ENCODE measurements at places on chromosomes 4 and X.

DNA sequence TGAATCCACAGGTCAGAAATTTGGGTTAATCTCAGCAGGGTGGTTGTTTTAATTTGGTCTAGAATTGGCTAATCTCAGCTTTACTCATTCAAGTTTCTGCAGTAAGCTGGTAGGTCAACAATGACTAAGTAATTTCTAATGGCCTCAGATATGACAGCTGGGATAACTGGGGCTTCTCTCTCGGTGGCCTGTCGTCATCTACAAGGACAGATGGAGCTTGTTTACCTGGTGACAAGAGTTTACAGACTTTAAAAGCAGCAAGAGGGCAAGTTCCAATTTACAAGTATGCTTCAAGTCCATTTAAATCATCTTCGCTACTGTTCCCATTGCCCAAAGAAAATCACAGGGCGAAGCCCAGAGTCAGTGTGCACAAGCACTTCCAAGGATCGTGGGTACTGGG, 453.9 kb downstream of the PDHA2 start:
- DNase-seq = no peak

- DNase-seq = no peak
These were observed 157.7 kb downstream of the SMIM20 start for GRCh38 chr4:26071688-26072087.

GRCh38 chr4:13706716-13707115, 79.2 kb upstream of the BOD1L1 start:
- no peak for DNase-seq

DNA sequence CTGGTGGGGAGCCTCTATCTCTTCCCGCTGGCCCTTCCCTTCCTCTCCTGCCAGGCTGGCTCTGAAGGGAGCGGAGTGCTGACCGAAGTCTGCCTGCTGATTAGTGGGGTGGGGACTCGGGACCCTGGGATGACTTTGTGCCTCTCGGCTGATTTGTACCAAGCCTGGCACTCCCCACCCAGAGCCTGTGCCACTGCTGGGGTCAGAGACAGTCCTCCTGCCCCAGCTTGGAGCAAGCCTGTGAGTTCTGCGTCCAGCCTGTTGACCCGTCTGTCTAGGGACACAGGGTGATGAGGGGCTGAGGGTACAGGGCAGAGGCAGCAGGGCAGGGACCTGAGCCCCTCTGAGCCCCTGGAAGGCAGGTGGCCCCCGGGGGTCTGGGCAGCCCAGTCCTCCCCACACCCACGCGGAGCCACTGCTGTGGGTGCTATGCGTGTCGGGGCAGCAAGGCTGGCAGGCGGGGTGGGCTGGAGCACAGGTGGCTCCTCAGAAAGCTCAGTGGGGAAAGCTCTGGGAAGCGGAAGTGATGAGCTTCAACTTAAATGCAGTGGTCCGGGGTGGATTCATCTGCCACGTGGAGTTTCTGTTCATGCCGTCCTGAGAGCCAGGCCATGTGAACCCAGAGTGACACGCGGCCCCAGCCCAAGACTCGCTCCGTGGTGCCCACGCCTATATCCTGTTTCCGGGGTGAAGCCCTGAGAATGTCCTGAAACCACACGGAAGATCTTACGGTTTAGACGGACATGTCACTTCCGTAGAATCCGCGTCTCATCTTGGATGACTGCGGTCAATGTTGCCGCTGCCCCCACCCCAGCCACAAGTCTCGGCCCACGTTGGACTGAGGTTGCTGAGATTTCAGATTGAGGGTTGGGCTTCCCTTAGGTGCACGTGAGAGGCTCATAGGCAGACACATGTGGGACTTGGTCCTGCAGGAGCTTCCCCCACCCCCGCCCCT, 21.1 kb upstream of the UVSSA start:
- DNase-seq = no peak

DNA sequence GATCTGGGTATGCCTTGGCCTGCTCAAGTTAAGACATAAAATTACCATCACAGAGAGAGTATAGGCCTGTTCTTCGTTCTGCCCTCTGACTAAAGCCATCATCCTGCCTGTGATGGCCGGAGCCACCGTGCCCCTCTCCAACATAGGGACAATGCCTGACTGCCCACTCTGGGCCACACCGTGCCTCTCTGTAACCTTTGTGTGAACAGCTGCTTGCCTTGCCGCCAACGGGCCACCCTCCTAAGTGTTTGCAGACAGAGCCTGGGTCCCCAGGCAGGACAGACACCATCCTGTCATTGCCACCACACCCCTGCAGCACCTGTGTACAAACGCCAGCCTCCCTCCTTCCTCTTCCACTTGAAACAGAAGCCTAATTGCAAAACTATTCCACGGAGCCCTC, 298.7 kb upstream of the TENM3 start:
- no peak for DNase-seq

DNA sequence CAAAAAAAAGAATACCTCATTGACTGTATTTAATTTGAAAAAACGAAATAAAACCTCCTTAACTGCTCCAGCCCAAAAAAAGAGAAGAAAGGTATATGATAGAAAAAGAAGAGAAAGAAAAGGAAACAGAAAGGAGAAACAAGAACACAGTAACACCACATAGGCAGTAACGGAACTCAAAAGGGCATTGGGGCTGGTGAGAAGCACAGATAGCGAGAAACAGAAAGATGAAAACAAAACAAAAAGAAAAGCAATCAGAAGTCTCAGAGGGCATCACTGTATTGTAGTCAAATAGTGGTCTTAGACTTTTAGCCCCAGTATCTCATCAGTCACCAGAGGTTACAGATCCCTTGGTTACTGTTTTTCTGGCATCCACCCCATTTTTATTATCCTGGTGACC, 88.6 kb downstream of the NFKB1 start:
- no peak for DNase-seq

- no peak for DNase-seq
These were observed 15.8 kb upstream of the RBMX start for GRCh38 chrX:136896121-136896914.

- no peak for DNase-seq
These were observed 225.1 kb downstream of the NR3C2 start for GRCh38 chr4:148216866-148217814.

DNA sequence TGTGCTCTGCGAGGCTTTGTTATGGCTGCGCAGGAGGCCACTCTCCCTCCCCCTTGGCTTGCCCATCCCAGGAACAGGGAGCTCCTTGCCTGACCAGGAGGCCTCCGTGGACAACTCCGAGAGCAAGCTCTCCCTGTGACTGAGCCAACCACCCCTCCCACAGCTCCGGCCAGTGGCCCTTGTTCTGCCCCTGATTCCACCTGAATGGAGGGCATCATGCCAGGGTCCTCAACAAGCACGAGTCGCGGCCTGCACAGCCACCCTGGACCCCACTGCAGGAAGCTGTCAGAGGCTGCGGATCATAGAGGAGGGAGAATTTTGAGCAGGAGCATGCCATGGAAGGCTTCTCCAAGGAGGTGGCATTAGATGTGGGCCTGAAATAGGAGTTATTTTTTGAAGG, 44.8 kb upstream of the GRPEL1 start:
- DNase-seq = no peak

- DNase-seq = no peak
These were observed 83.6 kb downstream of the CHM start for GRCh38 chrX:85963736-85964135.

GRCh38 chr4:32601848-32602247, 1881.7 kb downstream of the PCDH7 start:
- DNase-seq = no peak

DNA sequence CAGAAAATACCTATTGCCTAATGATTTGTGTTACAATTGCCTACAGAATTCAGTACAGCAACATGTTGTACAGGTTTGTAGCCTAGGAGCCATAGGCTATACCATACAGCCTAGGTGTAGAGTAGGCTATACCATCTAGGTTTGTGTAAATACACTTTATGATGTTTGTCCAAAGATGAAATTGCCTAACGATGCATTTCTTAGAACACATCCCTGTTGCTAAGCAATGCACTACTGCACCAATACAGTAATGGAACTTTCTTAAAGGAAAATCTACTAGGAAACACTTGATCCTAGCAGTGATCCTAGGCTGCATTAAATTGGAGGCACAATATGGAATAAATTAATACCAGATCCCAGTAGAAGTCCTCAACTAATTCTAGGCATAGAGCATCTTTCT, 18.3 kb downstream of the NOA1 start:
- DNase-seq = no peak

DNA sequence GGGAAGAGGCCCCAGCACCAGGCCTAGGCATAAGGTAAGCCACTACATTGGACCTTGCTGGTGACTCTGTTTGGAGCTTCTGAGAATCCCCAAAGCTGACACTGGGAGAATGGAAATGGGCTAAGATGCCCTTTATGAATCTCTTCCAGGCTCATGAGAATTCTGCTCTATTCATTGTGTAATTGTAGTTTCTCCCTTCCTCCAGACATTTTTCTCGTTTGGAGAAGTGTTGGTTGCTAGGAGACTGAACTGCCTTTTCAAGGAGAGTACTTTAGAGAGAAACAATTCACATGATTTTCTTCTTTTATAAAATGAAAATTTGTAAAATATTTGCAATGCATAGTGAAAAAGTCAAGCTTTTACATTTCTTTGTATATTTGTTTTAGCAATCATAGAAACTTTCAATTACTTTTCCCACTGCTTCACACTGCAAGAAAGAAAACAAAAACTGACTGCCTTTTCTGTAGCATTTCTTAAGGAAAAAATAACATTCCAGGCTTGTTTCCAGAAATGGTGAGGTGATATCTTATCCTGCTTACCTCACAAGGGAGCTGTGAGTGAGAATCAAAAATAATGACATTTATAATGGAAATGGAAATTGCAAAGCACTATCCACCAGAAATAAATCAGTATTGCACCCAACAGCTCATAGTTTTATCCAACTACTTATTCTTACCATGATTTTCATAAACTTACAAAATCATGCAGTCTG, 24.9 kb upstream of the DCHS2 start:
- DNase-seq = no peak

- no peak for DNase-seq
These were observed 258.0 kb downstream of the COL25A1 start for GRCh38 chr4:109044431-109044830.

DNA sequence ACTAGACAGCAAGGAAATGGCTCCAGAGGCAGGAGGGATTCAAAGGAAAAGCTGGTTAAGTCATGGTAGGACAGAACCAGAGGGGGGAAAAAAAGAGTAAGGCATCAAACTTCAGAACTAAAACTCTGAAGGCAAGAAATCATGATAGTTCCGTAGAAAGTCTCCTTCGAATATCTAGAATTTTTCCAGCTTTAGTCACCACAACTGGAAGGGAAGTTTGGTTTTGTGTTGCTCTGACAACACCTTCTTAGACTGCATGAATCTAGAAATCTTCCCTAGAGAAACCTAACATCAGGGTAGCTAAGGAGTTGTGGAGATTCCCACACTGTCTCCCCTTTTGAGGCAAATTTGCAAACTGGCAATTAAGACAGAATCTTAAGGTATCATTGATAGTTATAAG, 33.7 kb downstream of the AMMECR1 start:
- DNase-seq = no peak

DNA sequence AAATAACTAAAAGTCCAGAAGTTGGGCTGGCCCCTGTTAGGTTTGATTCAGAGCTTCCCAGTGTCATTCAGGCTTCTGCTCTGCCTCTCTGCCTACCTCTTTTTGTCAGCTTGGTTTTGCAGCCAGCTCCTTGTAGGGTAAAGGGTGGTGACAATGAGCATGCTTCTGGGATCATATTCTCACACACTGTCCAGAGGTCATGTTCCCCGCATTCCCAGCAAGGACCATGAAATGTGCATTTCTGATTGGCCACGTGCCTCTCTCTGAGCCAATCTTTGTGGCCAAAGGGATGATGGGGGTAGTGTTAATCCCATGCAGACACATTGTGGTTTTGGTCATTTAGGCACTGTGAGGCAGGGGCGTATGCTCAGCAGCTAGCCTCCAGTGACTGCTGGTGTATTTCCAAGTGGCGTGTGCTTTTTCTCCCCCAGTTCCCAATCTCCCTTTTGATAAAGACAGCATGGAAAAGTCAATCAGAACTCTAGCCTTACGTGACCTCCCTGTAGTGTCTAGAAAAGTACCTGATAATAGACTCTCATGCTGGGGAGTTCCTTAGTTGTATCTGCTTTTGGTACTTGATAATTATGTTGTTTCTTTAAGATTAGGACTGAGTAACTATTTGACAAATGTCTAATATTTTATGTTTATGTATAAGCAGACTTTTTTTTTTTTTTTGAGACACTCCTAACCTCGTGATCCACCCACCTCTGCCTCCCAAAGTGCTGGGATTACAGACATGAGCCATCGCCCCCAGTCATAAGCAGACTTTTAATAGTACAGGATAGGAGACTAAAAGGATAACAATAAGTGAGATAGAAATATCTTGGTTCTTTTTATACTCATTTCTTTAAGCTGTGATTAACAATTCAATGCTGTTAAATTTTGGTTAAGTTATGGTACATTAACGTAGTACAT, 57.8 kb downstream of the KIAA0232 start:
- DNase-seq = no peak

- no peak for DNase-seq
These were observed 261.5 kb downstream of the GPC3 start for GRCh38 chrX:133723930-133724329.

DNA sequence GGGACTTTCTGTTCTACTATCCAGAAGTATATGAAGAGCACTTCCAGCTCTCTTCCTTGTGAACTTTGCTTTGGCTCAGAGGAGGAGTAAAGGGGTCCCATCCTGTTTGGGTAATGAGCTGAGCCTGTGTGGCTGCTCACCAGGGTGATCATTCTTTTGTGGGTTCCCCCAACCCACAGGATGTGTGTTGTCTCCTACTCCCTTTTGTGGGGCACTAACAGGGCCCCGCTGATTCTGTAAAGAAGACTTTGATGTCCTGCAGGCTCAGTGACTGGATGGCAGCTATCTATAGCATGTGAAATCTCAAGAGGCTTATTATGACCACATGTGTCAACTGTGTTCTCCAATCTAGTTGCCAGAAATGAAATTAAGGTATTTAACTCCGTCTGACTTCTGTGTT, 40.8 kb downstream of the ZNF518B start:
- no peak for DNase-seq

GRCh38 chrX:96590403-96590802, 94.2 kb upstream of the DIAPH2 start:
- no peak for DNase-seq

DNA sequence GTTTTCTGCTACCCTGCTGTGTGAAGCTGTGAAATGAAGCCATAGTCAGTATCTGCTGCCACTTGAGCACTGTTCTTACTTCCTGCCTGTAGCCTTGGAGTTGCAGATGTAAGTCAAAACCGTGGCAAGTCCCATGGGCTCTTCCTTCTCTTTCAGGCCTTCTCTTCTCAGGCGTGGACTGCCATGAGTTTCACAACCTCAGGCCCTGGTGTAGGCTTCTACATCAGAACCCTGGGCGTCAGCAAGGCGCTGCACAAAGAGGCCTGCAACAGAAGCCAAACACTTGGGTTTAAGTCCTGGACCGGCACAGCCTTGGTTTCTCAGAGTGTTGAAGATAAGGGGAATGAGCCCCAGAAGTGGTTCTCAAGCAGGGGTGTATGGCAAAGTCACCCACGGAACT, 2.5 kb downstream of the ZNF518B start:
- DNase-seq = no peak

DNA sequence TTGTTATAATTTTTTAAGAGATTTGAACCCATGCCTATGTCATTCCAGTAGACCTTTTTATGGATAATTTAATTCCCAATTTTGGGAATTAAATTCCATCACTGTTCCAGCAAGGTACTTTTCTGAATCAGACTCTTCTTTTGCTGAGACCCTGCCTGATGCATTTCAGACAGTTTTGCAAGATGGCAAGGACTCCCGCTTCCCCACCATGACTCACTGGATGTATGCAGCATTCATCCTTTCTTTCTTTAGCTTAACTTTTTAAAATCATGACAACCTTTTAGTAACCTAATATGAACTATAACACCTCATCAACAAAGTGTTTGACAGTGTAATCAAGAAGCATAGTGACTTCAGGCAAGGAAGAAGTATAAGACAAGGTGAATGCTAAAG, 178.1 kb upstream of the LEF1 start:
- no peak for DNase-seq
